ENCODE measurements at places on chromosomes 3 and 15.

DNA sequence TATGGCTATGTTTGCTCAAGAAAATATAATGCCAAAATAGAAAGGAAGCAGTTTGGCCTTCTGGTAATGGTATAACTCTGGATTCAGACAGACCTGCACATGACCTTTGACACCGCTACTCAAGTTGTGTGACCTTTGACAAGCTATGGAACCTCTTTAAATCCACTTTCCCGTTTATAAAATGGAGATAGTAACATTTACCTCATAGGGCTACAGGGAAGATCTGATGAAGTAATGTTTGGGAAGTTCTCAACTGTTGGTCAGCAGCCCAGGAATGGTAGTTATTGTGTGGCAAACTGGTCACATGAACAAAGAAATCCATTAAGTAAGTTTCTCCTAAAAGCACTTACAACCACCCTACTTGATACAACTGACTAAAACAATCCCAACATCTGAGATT is 95.1 kb upstream of the PHLDB2 start:
- DNase-seq: no peak

DNA sequence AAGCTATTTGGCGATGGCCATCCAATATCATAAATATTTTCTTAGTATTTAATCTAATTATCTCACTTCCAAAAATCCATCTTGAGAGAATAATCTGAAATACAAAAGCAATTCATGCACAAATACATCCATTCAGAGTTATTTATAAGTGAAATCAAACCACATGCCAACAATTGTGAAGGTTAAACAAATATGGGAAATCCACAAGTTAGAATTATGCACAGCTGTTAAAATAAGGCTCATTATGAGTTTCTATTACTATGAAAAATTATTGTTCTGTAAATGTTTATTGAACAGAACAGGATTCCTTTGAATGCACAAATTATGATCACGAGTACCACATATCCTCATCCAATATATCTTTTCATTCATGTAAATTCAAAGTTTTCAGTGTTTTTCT is 267.7 kb downstream of the PLOD2 start:
- no peak for DNase-seq

DNA sequence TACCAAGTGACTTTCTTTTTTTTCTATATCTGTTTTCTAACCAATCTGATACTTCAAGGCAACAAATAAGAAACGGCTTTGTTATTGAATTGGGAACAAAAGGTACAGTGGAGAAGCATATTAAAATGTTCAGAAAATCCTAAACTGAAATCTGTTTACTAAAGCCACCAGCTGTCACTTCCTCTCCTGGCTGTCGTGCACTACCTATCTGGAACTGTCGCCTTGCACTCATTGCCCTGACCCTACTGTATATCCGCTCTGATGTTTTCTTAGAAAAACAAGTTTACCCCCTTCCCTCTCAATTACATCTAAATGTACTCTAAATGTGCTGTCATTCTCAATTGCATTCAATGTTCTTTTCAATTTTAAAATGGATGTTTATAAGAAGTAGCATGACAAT is 439.8 kb upstream of the ARRDC4 start:
- no peak for DNase-seq

GRCh38 chr3:141323936-141324704 is 44.2 kb upstream of the ZBTB38 start:
- no peak for DNase-seq

DNA sequence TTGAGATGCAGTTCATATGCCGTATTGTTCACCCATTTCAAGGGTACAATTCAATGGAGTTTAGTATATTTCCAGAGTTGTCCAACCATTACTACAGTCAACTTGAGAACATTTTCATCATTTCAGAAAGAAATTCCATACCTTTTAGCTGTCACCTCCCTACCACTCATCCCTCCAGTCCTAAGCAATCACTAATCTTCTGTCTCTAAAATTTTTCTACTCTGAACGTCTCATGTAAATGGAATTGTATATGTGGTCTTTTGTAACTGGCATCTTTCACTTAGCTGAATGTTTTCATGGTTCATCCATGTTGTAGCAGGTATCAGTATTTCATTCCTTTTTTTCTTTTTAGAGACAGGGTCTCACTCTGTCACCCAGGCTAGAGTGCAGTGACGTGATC is 51.1 kb downstream of the CMTM7 start:
- no peak for DNase-seq

- no peak for DNase-seq
Measured at GRCh38 chr3:187084580-187084979, 54.7 kb downstream of the RPL39L start.

DNA sequence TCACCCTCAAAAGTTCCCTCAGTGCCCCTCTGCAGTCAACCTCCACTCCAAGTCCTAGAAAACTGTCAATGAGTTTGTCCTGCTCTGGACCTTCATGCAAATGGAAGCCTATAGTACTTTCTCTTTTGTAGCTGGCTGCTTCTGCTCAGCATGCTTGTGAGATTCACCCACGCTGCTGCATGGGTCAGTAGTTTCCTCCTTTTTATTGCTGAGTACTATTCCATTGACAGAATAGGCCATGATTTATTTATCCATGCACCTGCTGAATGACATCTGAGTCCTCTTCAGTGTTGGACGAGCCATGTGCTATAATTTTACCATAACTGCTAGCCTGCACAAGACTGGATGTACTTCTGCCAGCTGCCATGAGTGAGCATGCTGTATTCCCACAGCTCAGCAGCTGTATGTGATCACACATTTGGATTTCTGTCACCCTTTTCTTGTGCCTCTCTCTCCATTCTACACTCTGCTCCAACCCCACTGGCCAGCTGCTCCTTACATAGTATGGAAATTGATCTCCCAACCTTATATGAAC is 26.3 kb downstream of the CDCP1 start:
- DNase-seq: no peak

DNA sequence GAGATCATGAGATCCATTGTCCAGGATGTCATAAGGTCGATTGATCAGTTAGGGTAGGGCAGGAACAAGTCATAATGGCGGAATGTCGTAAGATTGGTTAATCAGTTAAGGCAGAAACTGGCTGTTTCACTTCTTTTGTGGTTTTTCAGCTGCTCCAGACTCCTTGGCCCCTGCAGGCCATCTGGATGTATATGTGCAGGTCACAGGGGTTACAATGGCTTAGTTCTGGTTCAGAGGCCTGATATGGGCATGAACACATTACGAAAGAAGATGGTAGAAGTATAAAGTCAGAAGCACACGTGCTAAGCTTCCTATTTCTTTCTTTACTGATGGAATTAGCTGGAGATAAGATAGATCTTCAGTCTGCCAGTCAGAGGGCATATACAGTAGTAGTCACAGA is 315.4 kb upstream of the LRRC3B start:
- DNase-seq: no peak

GRCh38 chr3:78712270-78712669 is 1055.5 kb downstream of the ROBO1 start:
- DNase-seq: no peak

DNA sequence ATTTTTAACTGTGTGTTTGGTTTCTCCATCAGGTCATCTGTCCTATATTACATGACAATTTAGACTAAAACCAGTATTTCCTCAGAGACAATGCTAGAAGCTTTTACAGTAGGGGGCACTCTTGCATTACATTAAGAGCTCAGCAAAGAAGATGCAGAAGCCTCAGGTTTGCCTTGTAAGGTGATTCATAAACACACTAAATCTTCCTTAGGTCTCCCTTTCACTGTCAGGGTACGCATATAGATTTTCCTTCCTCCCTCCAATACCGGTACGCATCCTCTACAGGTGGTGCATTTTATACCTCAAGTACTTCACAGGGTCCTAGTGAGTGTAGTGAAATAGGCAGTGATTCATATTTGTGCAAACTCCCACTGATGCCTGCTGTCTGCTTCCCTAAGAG is 46.5 kb downstream of the CD86 start:
- DNase-seq: peak; percentile 29

DNA sequence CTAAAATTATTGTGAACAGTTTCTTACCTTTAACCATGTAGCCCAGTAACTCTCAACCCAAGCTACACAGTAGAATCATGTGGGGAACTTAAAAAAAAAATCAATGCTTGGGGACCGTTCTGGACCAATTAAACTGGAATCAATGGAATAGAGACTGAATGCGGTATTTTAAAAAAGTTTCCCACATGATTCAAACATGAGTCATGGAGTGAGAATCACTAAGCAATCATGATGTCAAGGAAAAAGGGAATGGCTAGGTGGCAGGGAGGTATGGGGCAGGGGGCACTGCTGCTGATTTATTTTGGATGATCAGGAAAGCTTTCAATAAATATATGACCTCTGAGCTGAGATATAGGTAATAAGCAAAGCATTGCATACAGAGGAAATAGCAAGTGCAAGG is 250.5 kb upstream of the RORA start:
- DNase-seq: no peak

DNA sequence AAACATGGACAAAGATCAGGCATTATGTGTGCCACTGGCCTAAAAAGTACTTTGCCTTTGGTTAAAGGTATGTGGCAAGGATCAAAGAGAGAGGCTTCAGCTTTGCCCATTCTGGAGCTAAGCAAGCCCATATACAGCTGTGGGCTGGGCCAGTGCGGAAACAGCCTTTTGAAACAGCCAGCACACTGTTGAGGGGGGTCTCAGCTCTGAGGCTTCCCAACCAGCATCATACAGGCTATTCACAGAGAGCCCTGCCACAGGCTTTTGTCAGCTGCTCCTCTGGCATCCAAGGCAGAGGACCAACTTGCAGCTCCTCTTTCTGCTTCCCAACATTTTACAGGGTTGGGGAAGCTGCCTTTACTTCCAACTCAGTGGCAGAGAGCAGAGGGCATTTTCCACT is 63.2 kb upstream of the FOXB1 start:
- no peak for DNase-seq

DNA sequence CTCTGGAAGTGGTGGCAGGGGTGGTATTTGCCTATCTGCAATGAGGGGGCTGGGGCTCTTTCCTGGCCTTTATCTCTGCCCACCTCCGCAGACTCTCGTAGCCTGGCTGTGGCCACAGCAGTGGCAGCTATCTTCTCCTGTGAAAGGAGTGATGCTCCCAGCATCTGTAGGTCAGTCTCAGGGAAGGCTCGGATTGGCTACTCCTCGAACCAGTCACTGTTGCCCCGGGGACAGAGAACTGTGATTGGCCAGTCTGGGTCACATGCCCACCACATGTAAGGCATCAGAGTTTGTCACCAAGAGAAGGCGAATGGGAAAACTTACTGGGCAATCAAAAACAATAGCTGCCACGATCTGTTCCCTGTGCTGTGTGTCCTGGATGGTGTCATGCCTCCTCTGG is 30.1 kb upstream of the FGD5 start:
- no peak for DNase-seq

DNA sequence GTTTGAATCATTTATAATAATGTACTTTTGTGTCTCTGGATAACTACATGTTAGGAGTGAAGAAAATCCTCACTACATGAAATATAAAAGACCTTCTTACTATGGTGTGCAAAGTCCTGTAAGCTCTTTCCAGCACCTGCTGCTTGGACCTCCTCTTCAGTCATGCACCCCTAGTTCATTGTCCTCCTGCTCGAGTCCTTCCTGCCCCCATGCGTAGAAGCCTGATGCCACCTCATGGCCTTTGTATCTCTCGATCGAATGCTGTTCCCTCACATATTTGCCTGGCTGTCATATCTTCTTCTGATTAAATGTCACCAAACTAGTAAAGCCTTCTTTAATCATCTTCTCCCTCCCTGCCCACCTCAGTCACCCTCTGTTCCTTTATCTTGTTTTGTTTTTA is 49.9 kb upstream of the SUCLG2 start:
- no peak for DNase-seq

- no peak for DNase-seq
Measured at GRCh38 chr3:1971780-1972179, 126.9 kb upstream of the CNTN4 start.

GRCh38 chr3:84904816-84905555 is 53.8 kb upstream of the CADM2 start:
- DNase-seq: no peak

GRCh38 chr3:45098310-45098709 is 47.9 kb downstream of the CDCP1 start:
- no peak for DNase-seq

- no peak for DNase-seq
Measured at GRCh38 chr15:79283252-79284048, 928 bp downstream of the ANKRD34C start.

GRCh38 chr15:63050731-63051155 is 8.2 kb downstream of the TPM1 start:
- no peak for DNase-seq

GRCh38 chr3:7518026-7518425 is 657.1 kb downstream of the GRM7 start:
- DNase-seq: no peak

- DNase-seq: no peak
Measured at GRCh38 chr3:158539414-158540014, 31.5 kb upstream of the MLF1 start.

DNA sequence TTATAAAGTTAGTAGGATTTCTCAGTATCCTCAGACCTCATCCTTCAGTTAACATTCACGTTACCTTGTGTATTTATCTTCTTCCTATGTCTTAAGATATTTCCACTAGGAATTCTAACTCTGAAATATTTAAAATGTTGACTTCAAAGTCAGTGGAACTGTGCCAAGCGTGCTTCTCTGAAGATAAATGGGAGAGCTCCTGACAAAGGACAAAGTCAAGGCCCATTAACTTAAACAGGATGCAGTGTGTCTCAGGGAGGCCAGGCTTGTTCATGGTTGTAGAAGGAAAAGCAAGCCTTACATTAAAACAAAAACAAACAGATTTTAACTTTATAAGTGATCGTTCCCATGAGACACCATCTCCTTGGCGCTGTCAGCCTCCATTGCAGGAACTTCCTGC is 41.5 kb downstream of the ABHD17C start:
- DNase-seq: no peak

DNA sequence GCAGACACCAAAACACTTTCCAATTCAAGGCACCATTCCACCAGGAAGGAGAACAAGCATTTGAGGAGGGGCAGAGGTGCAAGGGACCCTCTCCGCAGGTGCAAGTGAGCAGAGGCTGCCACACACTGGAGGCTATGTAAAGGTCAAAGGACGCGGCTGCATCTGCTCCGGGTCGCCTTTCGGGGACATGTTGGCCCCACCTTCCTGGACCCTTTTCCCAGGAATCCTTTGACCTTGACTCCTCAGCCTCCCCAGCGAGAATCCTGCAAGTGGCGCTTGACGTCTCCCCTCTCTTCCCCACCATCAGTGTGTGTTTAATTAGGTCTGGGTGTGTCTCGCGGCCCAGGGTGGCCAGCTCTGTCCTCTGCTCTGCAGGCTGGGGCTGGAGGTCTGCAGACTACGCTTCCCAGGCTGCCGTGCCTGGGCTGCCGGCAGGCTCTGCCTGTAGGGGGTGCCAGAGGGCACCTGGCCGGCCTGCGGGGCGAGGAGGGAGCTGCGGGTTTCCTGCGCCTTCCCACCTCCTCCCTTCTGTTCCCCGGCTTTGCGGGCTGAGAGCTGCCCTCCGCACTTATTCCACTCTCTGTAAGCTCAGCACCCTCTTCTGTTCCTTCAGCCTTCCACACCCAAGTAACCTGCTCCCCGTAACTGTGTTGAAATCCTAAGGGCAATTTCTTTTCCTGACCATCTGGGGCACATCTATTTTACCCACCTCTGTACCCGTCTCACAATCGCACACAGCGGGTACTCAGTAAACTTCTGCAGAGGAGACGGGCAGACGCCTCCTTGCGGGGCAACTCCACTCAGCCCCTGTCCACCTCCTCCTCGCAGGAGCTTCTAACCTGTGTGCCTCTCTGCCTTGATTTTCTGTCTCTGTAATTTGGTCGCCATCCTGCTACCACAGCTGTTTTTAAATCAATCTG is 129.8 kb downstream of the NSMCE3 start:
- DNase-seq: peak; percentile 23
